Neural cell (in vitro differentiated cells): ENCODE measurements at places on chromosomes 1 and 21. TPM values are rescaled to one million over a fixed set of nuclear protein-coding genes. Genes with fewer than 3 reads are reported as not detected.

Gene TAS1R3
- polyA plus RNA-seq: 1.0 and 1.2 TPM in 2 replicates

Gene ANGPTL1
- not detected in 2 replicates for polyA plus RNA-seq

Gene INKA2
- 0.77 and 0.84 TPM in 2 replicates for polyA plus RNA-seq

Gene SPRR3
- not detected in 2 replicates for polyA plus RNA-seq

Gene VANGL2
- 22.6 and 34.0 TPM in 2 replicates for polyA plus RNA-seq

Gene CYP4A11
- 1.6 TPM in 1 of 2 replicates, not detected in the other for polyA plus RNA-seq

Gene RNF186
- not detected in 2 replicates for polyA plus RNA-seq

Gene PTCH2
- polyA plus RNA-seq: 0.78 and 1.3 TPM in 2 replicates

Gene CLDN17
- polyA plus RNA-seq: not detected in 2 replicates

Gene CD164L2
- polyA plus RNA-seq: not detected in 2 replicates

Gene ADCY10
- 0.09 and 0.22 TPM in 2 replicates for polyA plus RNA-seq

Gene GIPC2
- 0.72 and 1.3 TPM in 2 replicates for polyA plus RNA-seq

Gene MAN1C1
- polyA plus RNA-seq: 0.66 and 1.3 TPM in 2 replicates

Gene GPR3
- 0.12 and 0.54 TPM in 2 replicates for polyA plus RNA-seq

Gene AK5
- polyA plus RNA-seq: 5.4 and 7.1 TPM in 2 replicates

Gene RHOU
- polyA plus RNA-seq: 13.0 and 15.1 TPM in 2 replicates

Gene KIF17
- 8.7 and 10.0 TPM in 2 replicates for polyA plus RNA-seq

Gene AMPD1
- polyA plus RNA-seq: not detected in 2 replicates

Gene IRF2BP2
- polyA plus RNA-seq: 52.2 and 56.9 TPM in 2 replicates

Gene TNFRSF8
- polyA plus RNA-seq: not detected in 2 replicates

Gene SH2D1B
- not detected in 2 replicates for polyA plus RNA-seq

Gene CLCA2
- polyA plus RNA-seq: not detected in 2 replicates

Gene CLK2
- polyA plus RNA-seq: 44.4 and 57.7 TPM in 2 replicates

Gene DCDC2B
- polyA plus RNA-seq: not detected in 2 replicates

Gene KRTAP19-1
- not detected in 2 replicates for polyA plus RNA-seq

Gene TINAGL1
- polyA plus RNA-seq: 1.0 TPM in 1 of 2 replicates, not detected in the other

Gene HES3
- polyA plus RNA-seq: not detected in 2 replicates

Gene TRIM63
- polyA plus RNA-seq: not detected in 2 replicates

Gene CHAF1B
- 0.72 and 2.1 TPM in 2 replicates for polyA plus RNA-seq

Gene OR2L2
- polyA plus RNA-seq: 0.14 TPM in 1 of 2 replicates, not detected in the other

Gene MROH7
- not detected in 2 replicates for polyA plus RNA-seq

Gene PGLYRP3
- polyA plus RNA-seq: not detected in 2 replicates

Gene CRB1
- polyA plus RNA-seq: 2.3 and 4.8 TPM in 2 replicates

Gene ANGPTL7
- polyA plus RNA-seq: 0.12 TPM in 1 of 2 replicates, not detected in the other

Gene C1orf185
- polyA plus RNA-seq: not detected in 2 replicates

Gene TSACC
- polyA plus RNA-seq: not detected in 2 replicates

Gene PAPPA2
- 0.36 and 0.59 TPM in 2 replicates for polyA plus RNA-seq

Gene B4GALT2
- polyA plus RNA-seq: 129 and 147 TPM in 2 replicates

Gene IGSF21
- 2.2 and 2.4 TPM in 2 replicates for polyA plus RNA-seq

Gene FOXD2
- polyA plus RNA-seq: 0.06 TPM in 1 of 2 replicates, not detected in the other

Gene CFHR2
- not detected in 2 replicates for polyA plus RNA-seq

Gene COL6A1
- 29.4 and 49.0 TPM in 2 replicates for polyA plus RNA-seq

Gene CACNA1S
- 0.05 and 0.14 TPM in 2 replicates for polyA plus RNA-seq

Gene CR1
- not detected in 2 replicates for polyA plus RNA-seq

Gene GJB5
- polyA plus RNA-seq: not detected in 2 replicates

Gene NPR1
- 0.18 and 0.45 TPM in 2 replicates for polyA plus RNA-seq

Gene VSIG8
- 0.37 TPM in 1 of 2 replicates, not detected in the other for polyA plus RNA-seq

Gene PRAMEF8
- polyA plus RNA-seq: not detected in 2 replicates

Gene DUSP23
- 3.7 and 5.4 TPM in 2 replicates for polyA plus RNA-seq

Gene SYT2
- 0.04 and 0.16 TPM in 2 replicates for polyA plus RNA-seq

Gene PWP2
- 1.7 and 8.7 TPM in 2 replicates for polyA plus RNA-seq

Gene ERG
- not detected in 2 replicates for polyA plus RNA-seq

Gene BTBD8
- polyA plus RNA-seq: 36.6 and 38.6 TPM in 2 replicates

Gene C1orf141
- not detected in 2 replicates for polyA plus RNA-seq

Gene SH2D5
- polyA plus RNA-seq: 14.1 and 27.9 TPM in 2 replicates

Gene SLC45A1
- polyA plus RNA-seq: 7.1 and 13.7 TPM in 2 replicates

Gene CRYAA
- not detected in 2 replicates for polyA plus RNA-seq

Gene CFAP141
- not detected in 2 replicates for polyA plus RNA-seq
